ENCODE measurements at places on chromosomes 7 and 10.

DNA sequence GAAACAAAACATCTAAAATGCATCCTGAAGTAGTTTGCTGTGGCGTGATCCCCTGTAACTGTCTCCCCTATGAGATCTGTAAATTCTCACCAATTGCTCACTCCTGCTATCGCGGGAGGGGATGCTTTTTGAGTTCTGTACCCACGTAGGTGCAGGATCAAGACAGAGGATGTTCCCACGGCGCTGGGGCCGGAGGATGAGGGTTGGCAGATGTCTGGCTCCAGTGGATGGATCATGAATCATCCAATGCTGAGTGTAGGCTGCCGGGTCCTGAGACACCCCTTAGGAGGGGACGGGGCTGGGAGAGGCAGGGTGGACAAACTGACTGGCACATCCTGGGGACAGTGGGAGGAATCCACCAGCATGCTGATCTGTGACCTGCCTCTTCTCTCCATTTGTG, 224.4 kb downstream of the USP6NL start:
- DNase-seq, result no peak

GRCh38 chr7:81098213-81098612, 179.4 kb upstream of the SEMA3C start:
- DNase-seq, result no peak

DNA sequence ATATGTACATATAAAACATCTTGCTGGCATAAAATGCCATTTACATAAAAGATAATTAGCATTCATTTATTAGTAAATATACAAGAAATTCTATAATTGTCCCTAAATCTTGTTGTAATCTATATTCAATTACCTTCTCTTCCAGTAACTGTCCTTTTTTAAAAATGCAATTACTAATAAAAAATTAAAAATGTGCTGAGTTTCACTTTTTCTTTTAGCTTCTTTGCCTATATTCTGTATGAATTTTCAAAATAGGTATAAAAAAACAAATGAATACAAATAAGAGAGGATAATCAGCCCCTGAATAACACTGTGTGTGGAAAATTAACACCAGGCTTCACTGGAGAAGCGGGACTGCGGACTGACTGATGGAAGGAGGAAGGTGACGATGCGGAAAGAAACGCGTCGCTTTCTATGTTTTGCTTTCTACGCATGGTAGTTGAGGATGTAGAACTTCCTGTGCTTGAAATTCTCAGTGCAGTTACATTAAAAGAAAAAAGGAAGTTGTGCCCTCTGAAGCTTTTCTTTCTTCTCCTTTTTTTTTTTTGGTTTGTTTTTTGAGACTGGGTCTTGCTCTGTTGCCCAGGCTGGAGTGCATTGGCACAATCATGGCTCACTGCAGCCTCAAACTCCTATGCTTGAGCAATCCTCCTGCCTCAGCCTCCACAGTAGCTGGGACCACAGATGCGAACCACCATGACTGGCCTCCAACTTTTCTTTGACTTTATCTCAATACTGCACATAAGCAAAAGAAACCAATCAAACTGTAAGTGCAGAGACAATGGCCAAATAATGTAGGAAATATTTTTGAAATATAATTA, 7.4 kb upstream of the ZMYND11 start:
- DNase-seq, result no peak

GRCh38 chr10:36183726-36184125, 541.6 kb upstream of the FZD8 start:
- no peak for DNase-seq

DNA sequence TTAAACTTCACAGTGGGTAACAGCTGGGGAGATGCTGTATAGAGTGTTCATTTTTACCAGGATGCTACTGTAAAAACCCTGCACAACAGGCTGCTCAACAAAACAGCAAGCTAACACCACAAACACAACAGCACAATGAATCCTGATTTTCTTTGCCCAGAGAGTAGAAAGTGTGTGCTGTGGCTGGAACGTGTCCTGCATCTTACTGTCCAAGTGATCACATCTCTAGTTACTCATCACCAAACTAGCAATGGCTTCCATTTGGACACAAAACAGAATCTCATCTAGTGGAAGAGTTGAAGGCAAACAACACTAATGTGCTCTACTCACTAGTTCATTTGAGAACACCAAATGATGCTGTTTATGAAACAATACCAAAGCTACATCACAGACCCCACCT, 121.2 kb downstream of the SLC25A13 start:
- no peak for DNase-seq

DNA sequence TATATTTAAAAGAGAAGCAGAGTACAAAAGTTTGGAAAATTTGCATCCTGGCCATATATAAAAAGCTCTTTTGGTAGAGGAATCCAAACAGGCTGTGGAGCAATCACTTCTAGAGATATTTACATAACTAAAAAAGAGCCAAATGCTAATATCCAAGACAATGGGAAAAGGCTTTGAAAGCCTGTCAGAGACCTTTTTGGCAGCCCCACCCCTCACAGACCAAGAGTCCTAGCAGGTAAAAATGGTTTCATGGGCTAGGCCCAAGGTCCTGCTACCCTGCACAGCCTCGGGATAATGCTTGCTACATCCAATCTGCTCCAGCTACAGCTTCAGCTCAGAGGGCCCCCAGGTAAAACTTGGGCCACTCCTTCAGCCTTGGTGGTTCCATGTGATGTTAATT, 430.2 kb upstream of the KCND2 start:
- DNase-seq, result no peak

DNA sequence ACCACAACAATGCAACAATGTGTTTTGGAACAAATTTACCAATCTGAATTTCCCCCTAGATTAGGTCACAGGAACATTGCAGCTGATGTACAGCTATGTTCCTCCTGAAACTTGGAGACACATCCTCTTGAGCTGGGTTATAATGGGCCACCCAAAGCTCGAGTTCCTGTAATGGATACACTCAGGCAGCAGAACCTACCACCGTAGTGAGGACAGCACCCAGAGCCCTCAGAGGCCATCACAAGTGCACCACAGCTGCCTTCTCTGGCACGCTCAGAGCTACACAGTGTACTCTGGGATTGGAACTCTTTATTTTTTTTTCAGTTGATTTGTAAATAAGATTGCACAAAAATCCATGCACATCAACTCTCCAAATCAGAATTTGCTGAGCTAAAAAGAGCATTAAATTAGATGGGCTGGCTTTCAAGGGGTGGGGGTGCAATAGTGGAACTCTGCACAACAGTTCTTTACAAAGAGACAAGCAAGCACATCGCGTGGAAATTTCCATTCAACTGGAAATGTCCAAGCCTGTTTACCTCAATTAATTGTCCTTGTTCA, 56.7 kb downstream of the EGFR start:
- DNase-seq, result no peak

GRCh38 chr10:97518301-97519043, 19.7 kb downstream of the UBTD1 start:
- DNase-seq, result no peak

DNA sequence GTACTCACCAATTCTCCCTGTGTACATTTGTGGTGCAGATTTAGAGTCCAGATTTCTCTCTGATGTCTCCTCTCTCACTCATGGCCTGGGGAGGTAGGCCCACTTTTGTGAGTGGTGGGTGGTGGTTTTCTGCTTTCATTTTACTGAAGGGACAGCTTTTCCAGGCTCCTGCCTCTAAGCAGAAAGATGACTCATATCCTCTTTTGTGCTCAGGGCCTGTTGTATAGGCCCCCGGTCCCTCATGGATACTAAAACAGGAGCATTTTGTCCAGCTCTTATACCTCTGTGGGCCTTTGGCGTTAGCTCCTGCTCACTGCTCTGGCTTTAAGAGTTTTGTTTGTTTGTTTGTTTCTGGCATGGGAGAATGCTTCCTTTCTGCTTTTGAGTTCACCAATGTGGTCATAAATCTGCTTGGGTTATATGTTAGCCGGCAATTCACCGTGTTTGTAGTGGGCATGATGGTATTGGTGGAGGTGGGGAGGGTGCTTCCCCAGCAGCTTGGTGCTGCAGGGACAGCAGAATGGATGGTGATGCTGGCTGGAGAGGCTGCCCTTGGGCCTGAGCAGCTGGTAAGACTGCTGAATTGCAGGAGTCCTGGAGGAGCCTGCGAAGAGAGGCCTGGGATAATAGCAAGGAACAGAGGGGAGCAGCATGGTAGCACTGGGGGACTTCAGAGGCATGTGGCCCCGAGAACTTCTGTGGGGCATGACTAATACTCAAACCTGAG, 468.7 kb downstream of the RPS24 start:
- no peak for DNase-seq

DNA sequence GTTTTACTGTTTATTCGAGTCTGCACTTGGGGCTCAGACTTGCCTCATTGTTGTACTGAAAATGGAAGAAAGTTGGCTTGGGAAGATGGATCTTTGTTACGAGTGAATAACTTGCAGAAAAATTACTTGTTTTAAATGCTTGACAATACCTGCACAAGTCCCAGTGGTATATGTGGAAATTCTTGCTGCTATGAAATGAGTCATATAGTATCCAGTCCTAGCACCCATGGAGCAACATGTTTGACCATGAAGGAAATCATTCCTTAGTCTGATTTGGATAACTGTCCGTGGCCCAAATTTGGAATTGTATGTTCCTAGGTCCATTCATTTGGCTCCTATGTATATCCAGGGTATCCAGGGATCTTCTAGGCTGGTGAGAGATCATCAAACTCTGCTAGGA, 1096.8 kb downstream of the KCNMA1 start:
- no peak for DNase-seq

DNA sequence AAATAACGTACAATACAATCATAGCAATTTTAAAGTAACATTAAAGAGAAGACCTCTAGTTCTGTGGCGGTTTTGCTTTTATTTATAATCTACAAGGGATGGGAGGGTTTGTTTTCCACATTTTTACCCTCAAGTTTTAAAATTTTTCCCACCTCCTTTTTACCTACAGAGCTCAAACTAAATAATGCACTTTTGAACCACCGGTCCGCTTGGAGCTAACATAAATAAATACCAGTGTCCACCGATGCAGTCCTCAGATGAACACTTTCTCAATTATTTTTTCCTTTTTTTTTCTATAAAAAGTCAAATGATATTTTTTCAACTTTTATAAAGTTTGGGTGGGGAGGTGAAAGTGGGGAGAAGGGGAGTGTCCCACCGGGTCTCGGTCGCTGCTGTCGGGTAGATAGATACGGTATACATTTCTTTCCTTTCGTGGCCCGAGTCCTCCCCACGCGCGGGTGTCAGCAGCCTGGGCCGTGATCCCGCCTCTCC, 3.3 kb downstream of the ZNF503 start:
- DNase-seq, result no peak

GRCh38 chr10:101690461-101690860, 4.5 kb downstream of the FBXW4 start:
- DNase-seq, result no peak

GRCh38 chr10:103911021-103911459, 6.9 kb downstream of the STN1 start:
- no peak for DNase-seq

DNA sequence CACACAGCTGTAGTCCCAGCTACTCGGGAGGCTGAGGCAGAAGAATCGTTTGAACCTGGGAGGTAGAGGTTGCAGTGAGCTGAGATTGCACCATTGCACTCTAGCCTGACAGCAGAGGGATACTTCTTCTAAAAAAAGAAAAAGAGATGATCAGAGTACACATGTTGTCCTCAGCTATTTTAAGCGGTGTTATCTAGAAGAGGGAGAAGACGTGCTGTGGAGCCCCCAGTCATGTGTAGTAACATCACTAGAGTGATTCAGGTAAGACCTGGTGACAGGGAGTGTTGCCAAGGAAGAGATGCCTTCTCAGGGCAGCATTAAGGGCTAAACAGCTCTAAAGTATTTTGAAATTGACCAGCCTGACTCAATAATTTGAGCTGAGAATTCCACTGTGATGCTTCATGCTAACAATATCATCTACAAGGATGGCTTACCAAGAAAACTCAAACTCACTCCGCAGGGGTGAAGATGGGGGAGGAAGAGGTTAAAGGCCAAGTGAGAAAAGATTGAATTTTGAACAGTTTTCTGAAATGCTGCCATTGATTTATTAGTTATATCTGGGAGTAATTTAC, 97.4 kb downstream of the KLF6 start:
- no peak for DNase-seq

DNA sequence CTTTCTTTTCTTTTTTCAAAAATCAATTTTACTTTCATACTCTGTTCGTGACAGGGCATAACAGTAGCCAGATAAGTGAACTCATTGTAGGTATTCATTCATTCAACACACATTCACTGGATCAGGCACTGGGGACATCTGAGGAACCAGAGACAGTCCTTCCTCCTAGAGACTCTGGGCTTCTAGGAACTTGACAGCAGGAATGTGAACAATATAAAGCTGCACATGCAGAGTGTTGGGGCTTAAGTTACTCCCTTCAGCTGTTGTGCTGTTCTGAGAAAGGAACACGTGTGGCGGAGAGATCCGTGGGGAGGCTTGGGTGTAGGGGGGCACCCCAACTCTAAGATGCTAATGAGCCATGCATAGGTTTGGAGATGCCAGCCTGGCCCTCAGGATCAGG, 120.4 kb downstream of the PKD1L1 start:
- DNase-seq, result no peak

GRCh38 chr7:17185690-17186070, 112.8 kb upstream of the AHR start:
- no peak for DNase-seq

DNA sequence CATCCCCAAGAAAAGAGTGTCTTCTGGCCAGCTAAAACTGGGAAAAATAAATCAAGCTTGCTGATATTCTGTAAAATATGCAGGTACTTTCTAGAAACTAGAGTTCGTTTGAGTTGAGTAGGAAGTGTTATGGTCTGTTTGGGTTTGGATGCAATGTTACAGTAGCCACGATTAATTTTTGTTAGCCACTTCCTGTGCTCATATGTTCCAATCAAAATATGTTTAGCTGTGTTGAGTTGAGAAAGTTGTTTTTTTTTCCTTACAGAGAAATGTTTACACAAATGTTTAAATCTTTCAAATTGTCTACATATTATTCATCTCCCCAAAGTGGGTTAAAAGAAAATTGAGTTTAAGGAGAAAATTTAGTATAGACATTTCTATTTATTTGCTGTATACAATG, 11.3 kb upstream of the LAMB1 start:
- no peak for DNase-seq

DNA sequence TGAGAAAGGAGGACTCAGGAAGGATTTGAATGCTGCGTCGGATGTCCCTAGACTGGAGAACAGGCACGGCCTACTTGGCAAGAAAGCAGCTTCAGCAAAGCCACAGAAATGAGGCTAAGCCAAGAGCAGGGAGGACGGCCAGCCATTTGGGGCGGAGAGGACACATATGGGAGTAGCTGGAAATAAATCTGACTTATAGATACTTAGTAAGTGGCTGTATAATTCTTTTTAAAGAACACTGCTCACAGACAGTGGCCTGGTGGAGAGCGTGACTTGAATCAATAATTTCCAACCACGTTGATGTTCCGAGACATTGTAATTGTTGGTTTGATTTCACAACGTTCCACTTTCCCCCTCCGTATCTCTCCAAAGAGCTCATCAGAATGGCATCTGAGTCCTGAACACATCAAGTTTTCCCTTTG, 67.7 kb upstream of the JCAD start:
- DNase-seq, result no peak

Measured in stimulated activated CD8-positive, alpha-beta memory T cell treated with anti-CD3 and anti-CD28 coated beads, Interleukin-7, amount 100 ng/mL, for 24 hours (primary cell).